ENCODE measurements at places on chromosomes 5 and 9.

GRCh38 chr9:4022435-4023067 lies 277.3 kb downstream of the GLIS3 start:
- no peak for DNase-seq

DNA sequence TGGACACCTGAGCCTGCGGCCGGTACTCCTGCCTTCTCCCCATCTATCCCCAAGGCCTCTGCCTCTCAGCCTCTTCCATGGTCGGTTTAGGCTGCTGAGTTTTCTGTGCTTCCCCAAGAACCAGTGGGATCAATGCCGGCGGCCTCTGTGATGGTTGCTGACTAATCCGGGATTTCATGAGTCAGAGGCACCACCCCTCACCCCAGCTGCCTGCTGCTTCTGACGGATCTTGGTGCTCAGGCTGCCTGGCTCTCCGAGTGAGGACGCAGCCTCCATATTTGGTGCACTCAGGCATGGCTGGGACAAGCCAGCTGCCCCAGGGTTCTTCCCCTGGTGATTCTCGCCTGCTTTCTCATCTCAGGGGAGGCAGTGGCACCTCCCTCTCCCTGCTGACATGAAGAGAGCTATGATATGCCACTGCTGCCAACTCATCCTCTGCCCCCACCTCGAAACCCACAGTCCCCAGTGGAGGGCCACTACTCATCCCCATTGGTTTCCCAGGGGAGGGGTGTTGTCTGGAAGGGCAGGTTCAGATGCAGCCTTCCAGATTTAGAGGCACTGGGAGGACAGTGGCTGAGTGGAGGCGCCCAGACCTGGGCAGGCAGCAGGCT lies 3.3 kb upstream of the MAN1B1 start:
- no peak for DNase-seq

DNA sequence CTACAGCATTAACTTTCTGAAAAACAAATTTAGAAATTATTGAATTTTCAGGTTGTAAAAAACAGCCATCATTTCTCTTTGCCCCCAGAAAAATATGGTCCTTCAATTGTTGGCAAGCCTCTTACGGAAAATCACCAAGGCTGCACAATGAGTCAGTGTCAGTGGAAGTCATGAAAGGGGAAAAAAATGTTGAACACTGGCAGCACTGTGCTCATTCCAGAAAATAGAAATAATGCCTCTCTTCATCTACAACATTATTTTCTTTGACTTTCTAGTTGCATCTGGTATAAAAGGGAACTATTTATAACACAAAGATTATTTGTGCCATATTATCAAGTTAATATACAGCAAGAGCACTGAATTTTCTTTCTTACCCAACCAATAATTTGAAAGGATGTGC lies 26.7 kb upstream of the STK32A start:
- no peak for DNase-seq

DNA sequence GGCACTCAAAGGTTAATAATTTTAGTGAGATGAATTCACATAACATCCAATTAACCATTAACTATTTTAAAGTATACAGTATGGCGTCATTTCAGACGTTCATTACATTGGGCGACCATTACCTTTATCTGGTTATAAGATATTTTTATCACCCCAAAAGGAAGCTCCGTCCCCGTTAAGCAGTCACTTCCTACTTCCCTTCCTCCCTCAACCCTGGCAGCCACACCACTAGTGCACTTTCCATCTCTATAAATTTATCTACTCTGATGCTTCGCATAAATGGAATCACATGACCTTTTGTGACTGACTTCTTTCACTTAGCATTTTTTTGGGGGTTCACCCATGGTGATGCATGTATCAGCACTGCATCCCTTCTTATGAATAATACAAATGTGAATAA lies 168.3 kb upstream of the PUM3 start:
- DNase-seq: no peak

- no peak for DNase-seq
Observed at GRCh38 chr5:180133971-180134508, 62.5 kb upstream of the RNF130 start.

DNA sequence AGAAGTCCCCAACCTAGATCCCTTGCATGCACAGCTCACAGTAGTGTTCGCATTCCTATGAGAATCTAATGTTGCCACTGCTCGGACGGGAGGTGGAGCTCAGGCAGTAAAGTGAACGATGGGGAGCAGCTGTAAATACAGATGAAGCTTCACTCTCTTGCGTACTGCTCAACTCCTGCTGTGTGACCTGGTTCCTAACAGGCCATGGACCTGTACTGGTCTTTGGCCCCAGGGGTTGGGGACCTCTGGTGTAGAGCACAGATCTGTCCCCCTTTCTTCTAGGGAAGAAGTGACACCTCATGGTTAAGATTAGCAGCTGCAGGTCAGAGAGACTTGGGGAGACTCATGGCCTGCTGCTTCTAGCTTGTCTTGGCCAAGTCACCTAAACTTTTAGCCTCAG lies 7.1 kb downstream of the ARHGEF28 start:
- no peak for DNase-seq

GRCh38 chr5:33631786-33632185 lies 191.0 kb downstream of the TARS1 start:
- DNase-seq: no peak

DNA sequence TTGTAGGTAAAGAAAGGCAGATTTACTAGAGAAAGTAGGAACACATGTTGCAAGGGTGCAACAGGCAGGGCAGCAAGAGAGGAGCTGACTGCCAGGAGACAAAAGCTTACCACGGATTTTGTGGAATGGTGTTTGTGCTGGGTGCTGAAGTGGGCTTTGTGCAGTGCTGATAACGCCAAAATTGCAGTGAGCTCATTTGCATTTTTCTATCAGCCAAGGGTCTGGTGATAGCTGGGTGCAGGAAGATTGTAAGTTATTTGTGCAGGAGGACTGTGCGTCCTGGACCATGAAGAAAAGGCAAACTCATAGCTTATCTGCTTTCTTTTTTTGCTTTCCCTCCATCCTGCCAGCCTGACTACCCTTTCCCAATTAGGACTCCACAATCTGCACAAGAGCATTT lies 13.6 kb downstream of the CTSL start:
- no peak for DNase-seq

DNA sequence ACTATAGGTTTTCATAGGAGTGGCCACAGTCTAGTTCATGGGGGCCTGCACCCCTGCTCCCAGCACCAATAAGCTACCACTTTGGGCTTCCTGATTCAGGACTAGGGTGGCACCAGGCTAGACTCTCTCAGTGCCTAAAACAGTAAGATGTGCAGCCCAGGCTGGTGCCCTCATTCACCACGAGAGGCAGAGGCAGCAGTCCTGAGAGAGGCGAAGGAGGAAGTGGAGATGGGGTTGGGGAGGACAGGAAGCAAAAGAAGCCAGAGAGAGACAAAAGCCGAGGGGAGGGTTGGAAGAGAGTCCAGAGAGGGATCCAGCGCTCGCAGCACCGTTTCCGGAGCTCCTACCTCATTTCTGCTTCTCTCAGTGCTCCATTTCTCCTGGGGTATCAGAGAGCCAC lies 180.9 kb downstream of the MED10 start:
- DNase-seq: no peak

DNA sequence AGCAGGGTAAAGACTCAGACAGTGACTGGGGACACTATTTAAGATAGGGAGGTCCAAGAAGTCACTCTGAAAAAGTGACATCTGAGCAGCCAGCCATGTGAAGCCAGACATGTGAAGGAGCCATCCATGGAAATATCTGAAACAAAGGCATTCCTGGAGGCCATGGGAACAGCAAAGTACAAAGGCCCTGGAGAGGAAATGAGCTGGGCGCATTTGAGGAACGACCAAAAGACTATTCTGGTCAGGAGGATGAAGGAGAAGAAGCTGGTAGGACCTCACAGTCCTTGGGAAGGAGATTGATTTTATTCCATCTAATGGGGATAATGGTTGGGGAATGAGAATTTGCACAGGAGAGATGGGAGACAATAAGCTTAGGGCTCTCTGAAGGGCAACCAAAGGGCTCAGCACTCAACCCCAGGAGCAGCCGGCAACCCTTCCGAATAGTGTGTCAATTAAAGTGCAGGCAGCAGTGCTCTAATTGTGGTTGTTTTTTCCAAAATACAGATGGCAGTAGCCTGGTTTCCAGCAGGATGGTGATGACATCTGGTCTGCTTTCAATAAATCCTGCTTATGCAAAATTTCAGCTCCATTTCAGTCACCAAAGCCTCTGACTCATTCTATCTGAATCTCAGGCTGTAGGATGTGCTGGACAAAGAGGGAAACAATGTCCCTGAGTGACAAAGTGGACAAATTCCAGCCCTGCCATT lies 26.7 kb downstream of the FOXI1 start:
- DNase-seq: no peak

GRCh38 chr9:69149321-69149807 lies 24.7 kb upstream of the TJP2 start:
- no peak for DNase-seq

GRCh38 chr9:18861609-18862544 lies 171.1 kb downstream of the SAXO1 start:
- DNase-seq: no peak

DNA sequence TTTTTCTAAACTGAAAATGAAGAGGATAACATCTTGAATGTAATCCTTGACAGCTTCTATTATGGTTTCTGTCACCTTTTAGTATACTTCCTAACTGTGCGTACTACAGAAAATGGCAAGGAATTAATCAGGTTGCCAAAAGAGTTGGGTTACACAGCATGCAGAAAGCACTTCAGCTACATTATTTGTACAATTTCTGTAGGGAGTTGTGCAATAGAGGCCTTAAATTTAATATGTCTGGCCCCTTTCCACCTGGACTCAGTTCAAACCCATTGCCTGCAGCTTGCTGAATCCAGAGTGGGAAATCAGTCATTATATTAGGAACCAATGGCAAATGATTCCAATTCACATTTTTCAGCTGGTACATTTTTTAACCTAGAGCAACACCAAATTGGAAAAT lies 549.7 kb downstream of the CSNK1G3 start:
- DNase-seq: no peak

GRCh38 chr9:77541055-77541454 lies 107.1 kb downstream of the GNA14 start:
- DNase-seq: no peak

GRCh38 chr5:92969191-92969780 lies 611.7 kb downstream of the NR2F1-AS1 start:
- no peak for DNase-seq

DNA sequence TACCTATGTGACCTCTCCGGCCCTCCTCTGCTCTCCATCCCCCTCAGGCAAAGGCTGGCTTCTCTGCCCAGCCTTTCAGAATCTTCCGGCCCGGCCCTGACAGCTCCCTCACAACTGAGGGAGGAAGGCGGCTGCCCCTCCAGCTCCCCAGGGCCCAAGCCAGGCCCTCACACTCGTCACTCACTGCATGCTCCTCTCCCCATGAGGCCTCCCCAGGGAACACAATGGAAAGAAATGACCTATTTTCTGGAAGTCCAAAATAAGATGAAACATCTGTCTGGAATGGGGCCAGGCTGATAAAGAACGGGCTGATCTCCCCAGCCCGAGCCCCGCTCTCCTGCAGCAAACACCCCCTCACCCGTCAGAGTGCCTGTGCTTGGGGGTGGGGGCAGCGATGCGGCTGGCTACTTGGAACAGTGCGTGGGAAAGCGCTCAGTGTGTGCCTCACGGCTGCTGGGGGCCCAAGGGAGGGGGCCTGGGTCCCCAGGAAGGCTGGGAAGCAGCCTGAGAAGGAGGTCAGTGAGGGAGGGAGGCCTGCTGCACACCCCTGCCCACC lies 11.3 kb downstream of the PDGFRB start:
- DNase-seq: no peak

GRCh38 chr9:17775656-17776055 lies 196.8 kb downstream of the SH3GL2 start:
- DNase-seq: no peak

- DNase-seq: no peak
Observed at GRCh38 chr5:60806591-60807243, 37.4 kb downstream of the ELOVL7 start.

DNA sequence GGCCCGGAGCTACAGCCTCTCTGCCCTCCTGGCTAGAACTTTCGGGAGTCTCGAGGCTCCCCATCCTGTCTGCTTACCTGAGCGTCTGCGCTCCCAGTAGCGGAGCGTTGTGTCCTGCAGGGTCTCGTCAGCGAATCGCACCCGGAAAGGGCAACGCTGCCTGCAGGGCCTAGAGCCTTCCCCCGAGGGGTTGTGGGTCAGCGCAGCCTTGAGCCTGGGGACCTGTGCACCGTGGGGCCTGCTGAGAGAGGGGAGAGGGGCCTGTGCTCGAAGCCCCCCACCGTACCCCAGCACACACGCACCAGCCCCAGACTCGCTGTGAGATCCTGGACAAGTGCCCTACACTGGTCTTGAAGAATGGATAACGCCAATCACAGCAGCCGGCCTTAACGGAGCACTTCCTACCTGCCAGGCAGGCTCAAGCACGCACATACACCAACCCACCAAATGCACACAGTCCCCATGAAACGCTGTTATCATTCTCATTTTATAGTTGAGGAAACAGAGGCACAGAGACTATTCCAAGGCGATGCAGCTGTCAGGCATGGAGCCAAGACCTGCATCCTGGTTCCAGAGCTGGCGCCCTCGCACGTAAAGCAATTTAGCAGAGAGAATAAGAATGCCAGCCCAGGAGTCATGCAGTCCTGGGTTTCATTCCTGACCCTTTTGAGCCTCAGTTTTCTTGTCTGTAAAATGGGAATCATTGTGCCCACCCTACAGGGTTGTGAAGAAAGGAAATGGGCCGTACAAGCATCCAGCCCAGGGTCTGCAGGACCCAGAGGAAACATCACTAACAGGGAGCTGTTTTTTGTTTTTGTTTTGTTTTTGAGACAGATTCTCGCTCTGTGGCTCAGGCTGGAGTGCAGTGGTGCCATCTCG lies 5.3 kb downstream of the C9orf50 start:
- DNase-seq: no peak

DNA sequence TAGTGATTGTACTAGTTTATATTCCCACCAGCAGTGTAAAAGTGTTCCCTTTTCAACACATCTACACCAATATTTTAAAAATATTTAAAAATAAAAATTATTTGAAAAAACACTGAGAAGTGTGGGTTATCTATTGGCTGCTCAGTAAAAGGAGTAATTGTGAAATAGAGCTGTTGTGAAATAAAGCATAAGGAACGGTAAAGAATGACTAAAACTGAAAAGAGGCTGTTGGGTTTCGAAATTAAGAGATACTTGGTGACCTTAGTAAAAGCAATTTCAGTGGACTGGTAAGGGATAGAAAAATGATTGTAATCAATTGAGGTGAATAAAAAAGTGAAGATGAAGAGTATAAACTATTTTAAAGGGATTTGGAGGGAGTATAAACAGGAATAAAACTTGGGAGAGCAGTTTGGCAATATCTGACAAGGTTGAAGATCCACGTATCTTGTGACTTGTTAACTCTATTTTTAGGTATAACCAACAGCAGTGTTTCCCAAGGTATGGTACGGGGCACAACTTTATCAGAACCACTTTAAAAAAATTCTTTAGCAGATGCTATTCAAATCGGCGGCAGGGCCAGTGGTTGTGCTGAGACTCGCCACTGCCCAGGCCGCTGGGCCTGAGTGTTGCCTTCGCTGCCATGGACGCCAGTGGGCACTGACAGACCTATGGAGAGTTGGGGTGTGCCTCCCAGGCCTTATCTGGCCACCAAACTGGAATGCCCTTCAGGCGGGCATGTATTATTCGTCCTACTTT lies 63.3 kb downstream of the TMEM38B start:
- DNase-seq: no peak

- no peak for DNase-seq
Observed at GRCh38 chr9:1619915-1620710, 395.0 kb upstream of the SMARCA2 start.

GRCh38 chr5:160397492-160397891 lies 2.4 kb downstream of the FAM200C start:
- DNase-seq: no peak

Data from stimulated activated CD4-positive, alpha-beta T cell treated with anti-CD3 and anti-CD28 coated beads, Interleukin-4, amount 100 ng/mL, for 1 hour (primary cell).